ENCODE measurements at places on chromosomes 4 and X.

DNA sequence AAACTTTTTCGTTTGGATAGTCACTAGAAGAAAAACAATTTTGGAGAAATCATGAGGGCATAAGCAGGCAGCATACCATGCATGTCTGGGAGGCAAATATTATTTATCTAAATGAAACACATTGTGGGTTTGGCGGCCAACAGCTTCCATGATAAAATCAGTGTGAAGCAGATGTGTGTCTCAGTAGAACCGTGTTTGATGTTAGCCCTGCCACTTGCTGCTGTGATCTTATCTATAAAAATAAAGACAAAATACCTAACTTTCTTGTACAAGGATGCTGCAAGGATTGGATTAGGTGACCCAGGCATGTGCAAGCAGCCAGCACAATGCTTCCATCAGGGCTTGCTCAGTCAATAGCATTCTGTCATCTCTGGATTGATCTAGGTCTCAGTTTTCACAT, 341.4 kb downstream of the PACRGL start:
- DNase-seq: no peak

DNA sequence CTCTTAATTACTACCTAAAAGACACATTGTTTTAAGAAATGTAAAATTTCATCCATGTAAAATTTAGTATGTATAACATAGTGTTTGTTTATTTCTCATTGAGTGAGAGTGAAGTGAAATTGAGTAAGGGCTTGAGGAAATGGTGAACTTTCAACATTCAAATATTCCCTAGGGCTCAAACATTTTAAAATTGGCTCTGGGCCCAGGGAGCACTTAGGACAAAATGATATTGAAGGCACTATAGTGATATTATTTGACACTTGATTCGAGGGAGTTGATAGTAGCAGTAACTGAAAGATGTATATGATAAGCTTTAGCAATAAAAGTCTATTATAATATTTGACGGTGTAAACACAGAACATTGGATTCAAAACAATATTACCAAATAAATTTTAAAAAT, 1244.0 kb upstream of the TENM3 start:
- DNase-seq: no peak

DNA sequence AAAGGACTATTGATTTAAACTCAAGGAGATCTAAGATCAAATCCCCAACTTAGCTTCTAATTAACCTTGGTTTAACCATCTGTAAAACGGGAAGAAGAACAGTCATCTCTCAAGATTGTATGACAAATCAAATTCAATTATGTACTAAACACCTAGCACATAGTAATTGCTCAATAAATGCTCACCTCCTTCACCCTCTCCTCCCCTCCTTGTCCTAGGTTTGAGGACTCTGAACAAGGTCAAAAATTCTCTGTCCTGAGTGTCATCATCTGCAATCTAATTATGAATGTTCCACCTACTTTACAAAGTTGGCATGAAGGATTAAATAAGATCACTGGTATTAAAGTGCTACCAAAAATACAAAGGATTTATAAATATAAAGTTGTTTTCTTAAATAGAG, 320.1 kb upstream of the PPARGC1A start:
- no peak for DNase-seq

GRCh38 chrX:103275947-103276567, 493 bp downstream of the TCEAL5 start:
- DNase-seq: no peak

GRCh38 chrX:56986138-56986537, 9.2 kb downstream of the SPIN3 start:
- no peak for DNase-seq

- no peak for DNase-seq
Observed at GRCh38 chr4:151664289-151664688, 96.5 kb downstream of the GATB start.

- no peak for DNase-seq
Observed at GRCh38 chr4:6591313-6591712, 16.3 kb downstream of the MAN2B2 start.

DNA sequence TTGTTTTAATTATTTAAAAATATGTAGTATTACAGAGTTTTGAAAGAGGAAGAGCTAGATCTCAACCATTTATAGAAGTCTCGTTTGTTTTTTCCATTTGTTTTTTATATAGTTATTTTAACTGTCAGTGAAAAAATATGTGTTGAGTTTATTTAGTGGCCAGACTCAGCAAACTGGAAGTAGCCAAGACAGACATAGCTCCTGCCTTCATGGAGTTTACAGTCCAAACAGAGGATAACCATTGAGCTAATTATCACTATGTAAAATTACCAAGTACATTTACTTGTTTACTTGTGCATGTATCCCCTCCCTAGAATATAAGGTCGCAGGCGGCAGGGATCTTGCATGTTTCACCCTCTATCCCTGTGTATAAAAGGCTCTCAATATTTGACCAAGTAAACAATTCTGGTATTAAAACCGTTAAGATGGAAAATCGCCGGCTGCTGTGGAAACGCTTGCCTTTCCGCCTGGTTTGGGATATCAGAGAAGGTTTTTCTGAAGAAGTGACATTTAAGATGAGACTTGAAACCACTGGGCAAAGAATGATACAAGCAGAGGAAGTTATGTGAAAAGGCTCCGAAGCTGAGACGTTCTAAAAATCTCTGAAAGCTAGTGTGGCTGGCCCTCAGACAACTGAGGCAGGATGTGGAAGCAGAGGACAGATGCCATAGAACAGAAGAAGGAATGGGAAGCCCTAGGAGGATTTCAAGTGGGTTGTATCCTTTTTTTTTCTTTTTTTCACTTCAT, 1.3 kb upstream of the CCNI start:
- DNase-seq: no peak

GRCh38 chrX:20144491-20144890, 2.9 kb upstream of the EIF1AX start:
- no peak for DNase-seq

GRCh38 chr4:118346495-118346894, 6.3 kb downstream of the PRSS12 start:
- no peak for DNase-seq

DNA sequence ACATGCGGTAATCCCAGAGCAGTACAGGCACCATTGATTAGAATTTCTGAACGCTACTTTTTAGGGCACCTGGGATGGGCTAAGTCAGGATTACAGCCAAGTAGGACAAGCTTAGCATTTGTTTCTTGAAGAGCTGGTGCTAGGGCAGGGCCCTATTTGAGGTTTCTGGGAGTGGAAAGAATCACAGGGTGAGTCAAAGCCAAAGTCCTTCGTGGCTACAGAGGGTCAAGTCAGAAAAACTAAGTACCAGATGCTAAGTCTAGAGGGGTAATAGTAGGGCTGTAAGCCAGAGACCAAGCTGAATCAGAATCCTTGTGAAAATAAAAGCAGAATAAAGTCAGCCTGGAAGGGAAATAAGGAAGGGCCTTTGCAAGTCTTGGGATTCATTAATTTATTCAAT, 448.6 kb downstream of the ZIC3 start:
- DNase-seq: no peak

DNA sequence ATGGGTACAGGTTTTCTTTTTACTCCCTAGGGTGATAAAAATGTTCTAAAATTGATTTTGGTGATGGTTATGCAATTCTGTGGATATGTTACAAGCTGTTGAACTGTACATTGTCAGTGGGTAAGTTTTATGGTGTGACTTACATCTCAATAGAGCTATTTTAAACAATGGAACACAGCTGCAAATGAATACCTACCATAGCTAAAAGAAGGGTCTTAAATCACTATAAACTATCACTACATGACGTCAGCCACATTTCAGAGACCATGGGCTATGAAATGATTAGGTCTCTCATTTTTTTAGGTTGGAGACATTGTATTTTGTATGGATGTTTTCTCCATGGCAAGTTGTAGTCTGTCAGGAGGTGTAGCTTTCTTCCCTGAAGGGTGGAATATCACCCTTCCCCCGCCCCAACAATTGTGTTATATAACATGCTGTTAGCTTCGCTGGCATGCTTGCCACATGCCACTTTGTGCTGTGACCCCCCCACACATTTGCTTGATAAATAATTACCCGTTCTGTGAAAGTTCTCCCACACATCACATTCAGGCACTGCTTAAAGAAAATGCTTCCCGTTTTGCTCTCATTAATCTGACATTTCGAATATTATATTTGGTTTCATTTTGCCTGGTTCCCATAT, 159.7 kb downstream of the ARHGAP10 start:
- DNase-seq: no peak

- no peak for DNase-seq
Observed at GRCh38 chr4:17134100-17134499, 235.7 kb upstream of the LDB2 start.

Data from iPS-NIHi11 (cell line).